ENCODE measurements at places on chromosomes 11 and 22.

DNA sequence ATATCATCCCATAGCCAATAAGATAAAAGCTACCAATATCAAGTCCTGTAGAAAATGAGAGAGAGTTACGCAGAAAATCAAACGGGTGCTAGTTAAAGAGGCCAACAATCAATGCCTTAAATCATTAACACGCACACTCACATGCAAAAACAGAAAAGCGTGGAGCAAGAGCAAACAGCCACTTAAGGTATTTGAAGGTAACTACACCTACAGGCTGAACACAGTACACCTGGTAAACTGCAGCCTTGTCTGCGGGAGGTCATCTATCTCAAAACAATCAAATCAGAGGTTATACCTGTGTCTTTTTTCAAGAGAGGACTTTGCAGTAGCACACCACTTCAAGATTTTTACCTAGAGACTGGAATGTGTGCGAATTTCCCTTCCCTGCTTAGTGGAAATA lies 23.6 kb downstream of the SLC35F2 start:
- no peak for DNase-seq

GRCh38 chr11:36356201-36356600 lies 60.1 kb downstream of the PRR5L start:
- peak; percentile 39 for DNase-seq

DNA sequence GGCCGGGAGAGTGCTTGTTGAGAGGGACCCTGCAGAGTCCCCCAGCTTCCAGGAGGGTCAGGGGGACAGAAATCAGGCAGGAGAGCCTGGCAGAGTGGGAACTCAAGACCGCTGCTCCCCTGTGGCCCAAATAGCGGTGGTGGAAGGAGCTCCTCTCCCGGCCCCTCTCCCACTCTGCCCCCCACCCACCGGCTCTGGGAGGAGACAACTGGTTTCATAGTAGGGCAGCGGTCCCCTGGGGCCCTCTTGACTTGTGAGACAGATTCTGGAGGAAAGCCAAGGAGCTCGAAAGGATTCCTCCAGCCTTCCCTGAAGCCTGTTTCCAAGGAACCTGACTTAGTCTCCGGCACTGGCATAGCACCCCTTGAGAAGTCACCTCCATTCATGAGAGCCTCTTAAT lies 10.1 kb downstream of the PKNOX2 start:
- DNase-seq: no peak

DNA sequence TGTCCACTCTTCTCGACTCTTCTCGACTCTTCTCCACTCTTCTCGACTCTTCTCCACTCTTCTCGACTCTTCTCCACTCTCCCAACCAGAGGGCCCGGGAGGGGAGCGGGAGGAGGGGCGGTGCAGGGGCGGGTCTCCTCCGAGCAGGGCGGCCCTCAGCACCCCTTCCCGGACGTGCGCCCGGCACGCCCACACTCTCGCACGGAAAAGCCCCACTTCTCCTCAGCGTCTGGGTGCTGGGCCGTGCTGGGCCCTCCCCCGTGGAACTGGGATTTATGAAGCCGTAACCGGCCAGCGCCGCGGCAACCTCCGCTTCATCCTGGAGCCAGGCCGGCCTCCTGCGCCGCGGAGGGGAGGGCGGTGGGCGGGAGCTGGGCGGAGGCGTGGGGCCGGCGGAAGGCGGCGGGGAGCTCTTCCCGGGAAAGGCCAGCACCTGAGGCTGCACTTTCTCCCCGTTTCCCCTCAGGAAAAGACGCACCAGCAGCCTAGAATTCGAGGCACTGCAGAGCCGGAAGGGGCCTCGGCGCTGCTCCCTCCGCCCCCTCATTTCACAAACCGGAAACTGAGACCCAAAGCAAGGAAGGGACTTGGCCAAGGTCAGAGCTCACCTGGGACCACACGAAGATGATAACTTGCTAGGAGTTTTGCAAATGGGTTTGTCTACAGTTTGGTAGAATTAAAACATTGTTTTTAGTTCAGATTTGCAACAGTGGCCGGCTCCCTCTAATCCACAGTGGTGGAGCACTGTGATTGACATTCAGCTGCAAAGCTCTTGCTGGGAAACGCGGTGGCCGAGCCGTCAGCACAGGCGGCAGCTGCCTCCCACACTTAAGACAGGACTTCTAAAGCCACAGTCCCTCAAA lies 31.6 kb upstream of the JAM3 start:
- peak; percentile 65 for DNase-seq

DNA sequence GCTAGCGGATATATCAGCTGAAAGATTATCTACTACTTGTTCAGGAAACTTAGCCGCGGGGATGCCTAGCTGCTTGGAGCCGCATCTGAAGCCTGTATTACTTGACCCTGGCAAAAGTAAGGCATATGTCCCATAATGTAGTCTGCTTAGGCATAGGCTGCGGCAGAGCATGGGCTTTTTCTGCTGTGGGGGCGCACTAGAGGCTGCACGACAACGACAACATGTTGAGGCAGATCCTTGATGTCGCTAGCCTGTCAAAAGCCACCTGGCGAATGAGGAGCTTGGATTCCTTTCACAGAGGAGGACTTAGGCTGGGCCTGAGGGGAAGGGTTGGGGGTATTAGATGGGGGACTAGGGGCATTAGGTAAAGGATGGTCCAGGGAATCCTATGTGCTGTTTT lies 1.1 kb upstream of the OR52N2 start:
- no peak for DNase-seq

DNA sequence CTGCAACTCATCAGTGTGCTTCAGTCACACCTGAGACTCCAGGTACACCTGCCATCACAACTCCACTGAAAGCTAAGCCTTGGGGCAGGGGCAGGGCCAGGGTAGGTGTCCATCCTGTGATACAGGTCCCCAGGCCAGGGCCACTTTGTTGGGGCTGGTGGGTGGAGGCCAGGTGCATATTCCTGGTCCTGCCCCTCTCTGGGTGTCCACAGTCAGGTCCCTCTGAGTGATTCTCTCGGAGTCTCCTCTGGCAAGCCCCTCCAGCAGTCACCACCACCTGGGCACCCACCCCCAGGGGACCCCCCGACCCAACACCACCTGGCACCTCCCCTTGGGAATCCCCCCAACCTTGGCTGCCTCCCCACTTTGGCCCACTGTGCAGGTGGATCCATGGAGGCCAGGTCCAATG lies 9.5 kb upstream of the ACR start:
- DNase-seq: no peak

GRCh38 chr11:59479906-59480305 lies 6.8 kb downstream of the OR4D10 start:
- DNase-seq: no peak

- DNase-seq: no peak
Observed at GRCh38 chr11:62374801-62375200, 37.6 kb downstream of the ASRGL1 start.

DNA sequence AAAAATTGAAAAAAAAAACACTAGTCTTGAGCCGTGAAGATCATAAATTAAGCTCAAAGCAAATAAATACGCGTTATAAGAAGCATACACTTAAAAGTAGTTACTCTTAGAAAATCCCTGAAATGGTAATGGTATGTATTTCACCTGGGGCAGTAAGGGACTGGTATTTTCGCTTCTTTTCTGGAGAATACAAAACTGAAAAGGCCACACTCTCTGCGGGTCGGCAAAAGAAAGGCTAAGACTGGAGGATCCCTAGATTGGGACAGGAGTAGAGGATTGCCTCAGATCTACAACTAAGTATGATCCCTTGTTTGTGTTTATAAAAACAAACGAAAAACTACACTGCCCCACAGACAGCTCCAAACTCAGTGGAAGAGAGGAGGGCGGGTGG lies 617 bp downstream of the TSG101 start:
- no peak for DNase-seq

DNA sequence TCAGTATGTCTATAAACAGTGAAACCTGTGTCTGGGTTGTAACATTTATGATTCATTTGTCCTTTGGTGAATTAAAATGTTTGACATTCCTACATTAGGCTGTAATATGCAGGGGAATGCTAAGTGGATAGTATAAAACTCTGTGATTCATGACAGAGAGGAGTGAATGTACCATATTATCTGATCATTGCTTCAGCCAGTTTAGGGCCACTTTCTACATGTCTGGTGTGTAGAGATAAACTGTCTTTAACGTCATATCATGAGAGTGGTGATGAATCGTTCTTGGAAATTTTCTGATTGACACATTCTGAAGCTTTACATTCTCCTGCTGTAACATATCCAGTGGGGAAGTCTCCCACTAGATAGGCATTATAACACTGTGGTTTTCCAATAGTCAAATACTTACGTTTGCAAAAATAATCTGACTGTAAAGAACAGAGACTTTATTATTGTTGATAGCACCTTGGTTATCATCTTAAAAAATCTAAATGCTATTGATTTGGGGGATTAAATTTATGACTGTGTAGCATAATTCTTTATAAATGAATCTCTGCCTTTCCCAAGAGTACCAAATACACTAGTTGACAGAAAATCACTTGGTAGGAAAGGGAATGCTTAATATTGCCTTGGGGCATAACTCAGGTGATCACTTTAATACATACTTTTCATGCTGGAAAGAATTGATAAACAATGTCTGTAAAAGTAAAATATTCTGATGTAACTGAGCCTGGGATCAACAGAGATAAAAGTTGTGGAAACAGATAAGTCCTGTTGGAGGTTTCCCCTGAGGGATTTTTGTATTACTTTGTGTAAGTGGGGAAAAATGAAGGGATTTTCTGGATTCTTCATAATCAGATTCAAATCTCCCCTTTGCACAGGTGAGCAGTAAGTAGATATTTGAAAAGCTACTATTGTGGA lies 427.9 kb downstream of the JRKL start:
- DNase-seq: no peak

- no peak for DNase-seq
Observed at GRCh38 chr11:8363921-8364320, 100.2 kb upstream of the LMO1 start.

- no peak for DNase-seq
Observed at GRCh38 chr11:66663741-66664296, 13.9 kb downstream of the RBM4B start.

- DNase-seq: no peak
Observed at GRCh38 chr11:101705972-101706371, 122.2 kb upstream of the TRPC6 start.

DNA sequence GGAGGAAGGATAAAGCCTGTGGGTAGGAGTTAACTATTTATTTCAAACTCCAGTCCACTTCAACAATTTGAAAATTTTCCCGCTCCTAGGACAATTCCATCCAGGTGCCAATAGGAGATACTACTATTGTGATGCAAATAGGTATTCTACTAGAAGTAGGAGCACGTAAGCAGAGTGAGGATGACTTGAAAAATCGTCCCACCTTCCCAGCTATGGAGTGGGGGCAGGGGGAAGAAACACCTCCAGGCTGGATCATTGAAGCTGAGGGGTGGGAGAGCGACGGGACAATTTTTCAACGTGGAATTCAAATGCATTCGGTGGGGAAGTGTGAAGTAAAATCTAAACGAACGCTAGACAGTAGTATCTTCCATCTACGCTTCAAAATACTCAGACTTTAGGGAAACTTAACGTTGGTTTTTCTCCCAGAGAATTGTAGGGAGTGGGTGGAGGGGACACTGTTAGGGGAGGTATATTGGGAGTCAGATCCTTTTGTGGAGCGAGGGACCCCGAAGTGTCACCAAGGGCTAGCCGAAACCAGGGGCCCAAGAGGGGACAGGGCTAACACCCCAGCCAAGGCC lies 523 bp upstream of the ARHGAP42 start:
- no peak for DNase-seq

- DNase-seq: no peak
Observed at GRCh38 chr11:12762278-12762677, 88.1 kb downstream of the TEAD1 start.

GRCh38 chr11:68890490-68891231 lies 13.0 kb downstream of the MRPL21 start:
- no peak for DNase-seq

DNA sequence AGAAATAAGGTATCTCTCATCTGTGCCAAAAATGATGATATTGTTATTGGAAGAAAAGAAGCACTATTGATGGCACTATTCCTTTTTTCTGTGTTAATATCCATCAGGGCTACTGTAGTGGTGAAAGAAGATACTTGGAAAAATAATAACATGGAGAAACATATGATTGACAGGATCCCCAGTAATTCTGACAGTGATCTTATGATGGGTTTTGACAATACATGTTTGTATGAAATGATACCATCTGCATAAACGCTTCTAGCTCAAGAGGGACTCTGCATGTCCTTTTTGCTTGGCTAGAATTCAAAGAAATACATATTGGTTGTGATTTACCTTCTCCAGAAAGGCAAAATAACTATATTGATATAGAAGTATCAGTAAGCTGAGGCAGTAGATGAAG lies 178.1 kb downstream of the GUCY1A2 start:
- no peak for DNase-seq

DNA sequence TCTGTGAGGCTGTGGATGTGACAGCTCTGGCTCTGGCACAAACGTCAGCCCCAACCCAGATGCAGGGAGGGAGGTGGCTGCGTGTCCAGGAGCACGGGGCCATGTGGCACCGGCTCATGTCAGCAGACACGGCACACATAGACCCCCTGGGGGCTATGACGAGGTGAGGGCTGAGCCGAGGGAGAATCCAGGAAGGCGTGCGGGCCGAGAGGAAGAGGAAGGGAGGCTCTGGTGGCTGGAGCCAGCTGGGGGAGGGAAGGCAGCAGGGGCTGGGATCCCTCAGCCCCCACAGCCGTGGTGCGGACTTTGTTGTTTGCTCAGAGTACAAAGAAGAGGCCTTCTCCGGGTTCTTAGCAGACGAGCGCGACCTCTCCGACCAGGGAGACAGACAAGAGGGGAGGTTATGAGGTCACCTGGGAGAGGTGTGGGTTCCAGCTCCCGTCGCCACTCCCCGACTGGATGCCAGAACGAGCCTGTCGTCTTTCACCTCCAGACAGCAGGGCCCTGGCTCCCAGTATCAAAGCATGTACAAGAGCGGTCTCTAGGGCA lies 46.1 kb downstream of the CDKN1C start:
- no peak for DNase-seq

GRCh38 chr11:18321578-18321968 lies 367 bp downstream of the HPS5 start:
- no peak for DNase-seq

DNA sequence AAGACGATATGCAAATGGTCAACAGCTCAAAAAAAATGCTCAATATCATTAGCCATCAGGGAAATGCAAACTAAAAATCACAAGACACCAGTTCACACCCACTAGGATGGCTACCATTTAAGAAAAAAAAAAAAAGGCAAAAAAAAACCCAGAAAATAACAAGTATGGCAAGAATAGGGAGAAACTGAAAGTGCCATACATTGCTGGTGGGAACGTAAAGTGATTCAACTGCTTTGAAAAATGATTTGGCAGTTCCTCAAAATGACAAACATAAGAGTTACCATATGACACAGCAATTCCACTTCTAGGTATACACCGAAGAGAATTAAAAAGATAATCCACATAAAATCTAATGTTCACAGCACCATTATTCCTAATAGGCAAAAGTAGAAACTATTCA lies 47.5 kb downstream of the PICALM start:
- no peak for DNase-seq

DNA sequence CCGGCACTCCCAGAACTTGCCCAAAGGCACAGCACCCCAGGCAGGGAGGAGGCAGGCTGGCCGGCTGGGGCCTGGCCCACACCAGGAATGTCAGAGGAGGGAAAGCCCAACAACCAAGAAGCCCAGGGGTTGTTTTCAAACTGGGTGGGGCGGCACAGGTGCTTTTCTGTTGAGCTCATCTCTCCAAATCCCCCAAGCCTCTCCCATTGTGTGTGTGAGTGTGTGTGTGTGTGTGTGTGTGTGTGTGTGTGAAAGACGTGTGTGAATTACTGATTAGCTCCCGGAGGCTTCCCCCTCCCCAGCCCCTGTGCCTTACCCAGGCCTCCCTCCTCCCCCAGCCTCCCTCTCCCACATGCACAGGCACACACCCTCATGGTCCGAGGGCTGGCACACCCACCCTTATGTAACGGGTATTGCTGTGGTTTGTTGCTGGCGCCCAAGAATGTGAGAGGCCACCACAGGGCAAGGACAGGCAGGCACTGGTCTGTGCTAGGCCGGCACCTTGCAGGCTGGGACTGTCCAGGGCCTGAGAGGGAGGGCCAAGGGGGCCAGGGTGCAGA lies 15.9 kb downstream of the TRIM29 start:
- no peak for DNase-seq

Data from GM13976 (cell line).